ENCODE measurements at places on chromosomes 7 and 10. TPM values are rescaled to one million over a fixed set of nuclear protein-coding genes. Genes with fewer than 3 reads are reported as not detected.
A peak's percentile ranks its signal among the peaks of the same experiment; 100 is the strongest.

LRRN3 gene
- 43.7 TPM for total RNA-seq

PAX2 gene
- total RNA-seq = not detected

LAMB4 gene
- not detected for total RNA-seq

CPN1 gene
- not detected for total RNA-seq

TAS2R41 gene
- not detected for total RNA-seq

SLC13A1 gene
- total RNA-seq = not detected

CYP26C1 gene
- 0.06 TPM for total RNA-seq

LAMTOR4 gene
- total RNA-seq = 193 TPM

DLG5 gene
- 45.7 TPM for total RNA-seq

RAMP3 gene
- total RNA-seq = not detected

LRRD1 gene
- 0.51 TPM for total RNA-seq

DNA sequence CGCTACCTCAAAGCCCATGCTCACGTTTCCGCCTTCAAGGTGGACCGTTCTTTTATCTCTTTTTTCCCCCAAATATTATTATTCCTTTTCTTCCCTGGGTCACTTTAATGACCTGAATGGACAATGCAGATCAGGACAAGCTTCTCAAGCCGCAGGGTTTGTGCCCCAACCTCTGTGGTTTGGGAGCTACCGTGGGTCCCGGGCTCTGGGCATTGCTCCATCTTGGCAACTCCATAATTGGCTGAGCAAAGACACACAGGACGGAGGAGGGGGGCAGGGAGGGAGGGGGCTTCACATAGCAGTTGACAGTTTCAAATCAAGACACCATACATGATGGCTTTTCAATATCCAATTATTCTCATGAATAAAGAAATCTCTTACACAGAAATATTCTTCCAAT, 308.1 kb upstream of the FZD8 start:
- no peaks in the 10 kb centered on the region for H3K36me3 ChIP-seq
- H3K4me3 ChIP-seq = no peak overlapping the region
- no peak for DNase-seq
- H3K27ac ChIP-seq = no peak overlapping the region
- H3K4me1 ChIP-seq = peaks cover 4% of the 10 kb centered on the region
- H3K27me3 ChIP-seq = no peaks in the 10 kb centered on the region

DNA sequence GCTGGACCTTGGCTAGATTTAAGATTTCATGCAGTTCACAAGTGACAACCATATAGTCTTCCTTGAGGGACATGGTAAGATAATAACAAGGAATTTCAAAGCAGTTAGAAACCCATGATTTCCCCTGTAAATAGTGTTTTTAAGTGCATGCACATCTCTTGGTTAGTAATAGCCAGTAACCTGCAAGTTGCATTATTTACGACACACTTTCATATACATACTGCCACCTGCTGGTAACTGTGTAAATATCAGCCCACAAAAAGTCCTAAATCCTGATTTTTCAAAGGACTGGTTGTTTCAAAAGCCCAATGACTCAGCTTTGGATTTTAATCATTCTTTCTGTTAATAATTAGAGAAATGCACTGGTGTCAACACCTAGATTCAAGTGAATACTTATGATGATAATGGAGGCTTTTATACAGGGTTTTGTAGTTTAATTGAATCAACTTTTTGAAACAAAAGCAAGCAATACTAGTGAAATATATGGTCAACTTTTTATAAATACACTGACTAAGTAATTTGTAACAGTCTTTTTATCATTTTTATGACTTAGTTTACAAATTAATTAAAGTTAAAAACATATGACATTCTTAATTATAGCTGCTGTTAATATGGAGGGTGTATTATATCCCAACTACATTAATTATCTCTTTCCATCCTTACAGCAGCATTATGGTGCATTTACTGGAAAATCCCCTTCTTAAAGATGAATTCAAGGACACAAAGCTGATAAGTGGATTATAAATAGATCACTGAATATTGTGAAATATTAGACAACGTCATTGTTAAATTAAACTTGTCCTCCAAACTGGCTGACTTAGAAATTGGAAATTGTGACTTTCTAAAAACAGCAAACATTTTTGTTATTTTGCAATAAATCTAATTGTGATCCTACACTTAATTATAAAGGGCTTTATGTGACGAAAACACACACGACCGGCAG, 367.7 kb upstream of the SEMA3D start:
- H3K27ac ChIP-seq = no peak overlapping the region
- DNase-seq = peak; percentile 70
- no peaks in the 10 kb centered on the region for H3K27me3 ChIP-seq
- no peaks in the 10 kb centered on the region for H3K36me3 ChIP-seq
- peaks cover 9% of the 10 kb centered on the region for H3K4me1 ChIP-seq
- no peak overlapping the region for H3K4me3 ChIP-seq

DNA sequence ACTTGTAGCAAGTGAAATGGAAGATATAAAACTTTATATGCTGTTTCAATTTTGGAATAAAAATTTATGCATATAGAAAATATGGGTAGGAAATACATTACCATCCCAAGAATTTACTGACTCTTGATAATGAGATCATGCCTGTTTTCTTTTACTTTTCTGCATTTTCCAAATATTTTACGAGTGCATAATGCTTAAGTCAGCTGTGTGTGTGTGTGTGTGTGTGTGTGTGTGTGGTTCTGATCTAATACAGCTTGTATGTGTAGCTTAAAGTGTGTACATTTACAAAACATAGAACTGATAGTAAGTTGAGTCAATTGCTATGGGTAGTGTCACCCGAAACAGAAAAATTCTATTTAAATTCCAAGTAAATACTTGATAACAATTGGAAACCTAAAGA, 315.9 kb upstream of the LRRN3 start:
- no peak overlapping the region for H3K4me3 ChIP-seq
- H3K27ac ChIP-seq = no peak overlapping the region
- H3K27me3 ChIP-seq = no peaks in the 10 kb centered on the region
- no peaks in the 10 kb centered on the region for H3K4me1 ChIP-seq
- H3K36me3 ChIP-seq = no peaks in the 10 kb centered on the region
- no peak for DNase-seq

GRCh38 chr7:42156291-42156865, 80.6 kb downstream of the GLI3 start:
- H3K4me3 ChIP-seq = no peak overlapping the region
- no peaks in the 10 kb centered on the region for H3K27me3 ChIP-seq
- peak; percentile 3 for DNase-seq
- no peaks in the 10 kb centered on the region for H3K36me3 ChIP-seq

DNA sequence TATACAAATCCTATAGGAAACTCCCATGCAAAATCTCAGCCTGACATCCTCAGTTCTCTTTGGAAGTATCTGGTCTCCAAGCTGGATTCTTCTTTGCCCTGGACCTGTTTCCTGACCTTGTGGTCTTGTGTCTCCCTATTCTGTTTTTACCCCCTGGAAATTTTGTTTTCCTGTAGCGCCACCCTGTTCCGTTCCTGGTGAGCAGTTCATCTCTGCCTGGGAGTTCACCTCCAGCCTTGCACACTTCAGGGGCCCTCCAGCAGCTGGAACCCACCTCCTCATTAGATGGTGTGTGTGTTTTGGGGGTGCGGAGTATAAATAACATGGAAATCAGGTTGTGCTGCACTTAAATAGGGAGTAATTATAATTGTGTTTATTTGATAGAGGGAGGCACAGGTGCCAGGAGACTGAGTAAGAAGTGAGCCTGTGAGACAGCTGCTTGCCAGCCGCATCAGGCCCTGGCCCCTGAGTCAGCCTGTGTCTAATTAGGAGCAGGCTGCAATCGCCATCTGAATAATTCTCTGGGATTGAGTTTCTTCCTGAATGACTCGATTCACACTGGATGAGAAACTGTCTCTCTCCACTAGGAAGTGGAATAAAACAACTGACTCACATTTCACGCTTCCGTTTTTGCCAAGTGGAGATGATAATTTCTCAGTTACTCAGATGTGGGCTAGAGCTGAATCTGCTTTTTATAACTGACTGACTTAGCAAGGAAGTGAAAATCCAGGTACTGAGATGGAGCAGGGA, 69.4 kb upstream of the HECTD2 start:
- DNase-seq = no peak
- H3K27me3 ChIP-seq = peaks cover 7% of the 10 kb centered on the region
- H3K4me1 ChIP-seq = no peaks in the 10 kb centered on the region
- H3K27ac ChIP-seq = no peak overlapping the region
- no peaks in the 10 kb centered on the region for H3K36me3 ChIP-seq
- H3K4me3 ChIP-seq = no peak overlapping the region

DNA sequence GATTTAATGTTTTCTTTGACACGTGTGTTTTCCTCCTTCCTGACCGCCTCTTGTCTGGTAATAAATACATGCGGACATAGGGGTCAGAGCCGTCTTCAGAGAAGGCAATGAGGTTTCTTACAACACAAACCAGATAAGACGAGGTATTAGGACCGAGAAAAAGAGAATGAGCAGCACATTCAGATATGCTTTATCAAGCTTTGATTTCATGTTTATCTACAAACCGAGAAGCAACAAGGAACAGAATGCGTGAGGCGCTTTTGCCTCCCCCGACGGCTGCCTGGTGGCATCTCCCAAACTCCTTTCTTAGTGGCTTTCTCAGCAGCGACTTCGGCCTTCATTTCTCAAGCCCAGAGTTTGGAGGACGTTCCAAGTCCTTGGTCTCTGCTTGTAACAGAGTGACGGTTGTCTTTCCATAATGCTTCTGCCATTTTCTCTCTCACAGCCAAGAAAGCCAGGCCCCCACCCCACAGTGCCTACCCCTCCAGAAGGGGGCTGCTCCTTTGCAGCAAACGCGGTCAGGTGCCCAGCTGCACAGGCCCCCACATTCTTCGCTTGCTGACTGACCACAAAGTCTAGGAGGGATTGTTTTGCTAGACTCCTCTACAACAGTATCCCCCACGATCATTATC, 32.6 kb upstream of the NCAPG2 start:
- H3K27me3 ChIP-seq = no peaks in the 10 kb centered on the region
- DNase-seq = no peak
- H3K4me1 ChIP-seq = no peaks in the 10 kb centered on the region
- peaks cover 44% of the 10 kb centered on the region for H3K36me3 ChIP-seq
- no peak overlapping the region for H3K27ac ChIP-seq

- H3K36me3 ChIP-seq = no peaks in the 10 kb centered on the region
- H3K27ac ChIP-seq = peak overlapping the region; percentile 90
- H3K4me1 ChIP-seq = peaks cover 38% of the 10 kb centered on the region
- H3K4me3 ChIP-seq = peak overlapping the region; percentile 66
Measured at GRCh38 chr10:11017000-11017569, 587 bp upstream of the CELF2 start.

DNA sequence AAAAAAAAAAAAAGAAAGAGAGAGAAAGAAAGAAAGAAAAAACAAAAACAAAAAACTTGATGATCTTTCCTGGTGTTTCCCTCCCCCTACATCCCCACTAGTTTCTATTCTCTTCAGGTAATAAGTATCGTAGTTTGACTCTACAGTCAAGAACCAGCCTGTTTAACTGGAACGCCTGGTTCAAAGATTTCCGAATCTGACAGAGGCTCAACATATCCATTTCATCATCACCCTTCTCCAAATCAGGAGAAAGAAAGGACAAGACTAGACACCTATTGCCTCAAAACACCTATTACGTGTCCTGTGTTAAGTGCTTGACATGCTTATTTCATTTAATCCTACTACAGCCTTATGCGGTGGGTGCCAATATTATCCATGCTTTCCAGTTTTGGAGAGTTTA, 20.4 kb upstream of the BLOC1S2 start:
- H3K27ac ChIP-seq = no peak overlapping the region
- H3K36me3 ChIP-seq = no peaks in the 10 kb centered on the region
- no peaks in the 10 kb centered on the region for H3K4me1 ChIP-seq
- DNase-seq = no peak

GRCh38 chr10:123478116-123478515, 188.0 kb upstream of the GPR26 start:
- no peaks in the 10 kb centered on the region for H3K27me3 ChIP-seq
- H3K4me1 ChIP-seq = peaks cover 30% of the 10 kb centered on the region

- H3K36me3 ChIP-seq = no peaks in the 10 kb centered on the region
- H3K27me3 ChIP-seq = peaks cover under 1% of the 10 kb centered on the region
- no peak overlapping the region for H3K4me3 ChIP-seq
- no peak overlapping the region for H3K27ac ChIP-seq
Measured at GRCh38 chr10:88642209-88642608, 22.0 kb upstream of the LIPF start.

DNA sequence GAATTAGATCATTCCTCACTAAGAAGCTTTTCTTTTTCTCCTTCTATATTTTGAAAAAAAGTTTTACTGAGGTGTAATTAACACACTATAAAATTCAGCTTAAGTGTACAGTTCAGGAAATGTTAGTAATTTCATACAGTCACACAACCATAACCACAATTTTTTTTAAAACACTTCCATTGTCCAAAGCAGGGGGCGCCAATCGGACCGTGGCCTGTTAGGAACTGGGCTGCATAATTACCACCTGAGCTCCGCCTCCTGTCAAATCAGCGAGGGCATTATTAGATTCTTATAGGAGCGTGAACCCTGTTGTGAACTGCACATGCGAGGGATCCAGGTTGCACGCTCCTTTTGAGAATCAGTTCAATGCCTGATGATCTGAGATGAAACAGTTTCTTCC, 427.1 kb downstream of the TFEC start:
- no peak overlapping the region for H3K4me3 ChIP-seq
- no peak for DNase-seq
- H3K27me3 ChIP-seq = no peaks in the 10 kb centered on the region
- H3K4me1 ChIP-seq = no peaks in the 10 kb centered on the region
- H3K27ac ChIP-seq = no peak overlapping the region
- H3K36me3 ChIP-seq = no peaks in the 10 kb centered on the region

- H3K27me3 ChIP-seq = peaks cover 90% of the 10 kb centered on the region
- H3K27ac ChIP-seq = no peak overlapping the region
- peak; percentile 1 for DNase-seq
- H3K36me3 ChIP-seq = no peaks in the 10 kb centered on the region
Measured at GRCh38 chr10:26438534-26439341, 597 bp downstream of the APBB1IP start.

GRCh38 chr10:113965683-113966082, 78.0 kb upstream of the ADRB1 start:
- no peak overlapping the region for H3K27ac ChIP-seq
- no peak for DNase-seq
- H3K27me3 ChIP-seq = no peaks in the 10 kb centered on the region
- H3K36me3 ChIP-seq = no peaks in the 10 kb centered on the region
- H3K4me1 ChIP-seq = peaks cover 4% of the 10 kb centered on the region
- H3K4me3 ChIP-seq = no peak overlapping the region

- peaks cover 26% of the 10 kb centered on the region for H3K4me1 ChIP-seq
- no peaks in the 10 kb centered on the region for H3K36me3 ChIP-seq
- DNase-seq = no peak
Measured at GRCh38 chr10:44986670-44987069, 8.1 kb upstream of the DEPP1 start.

- no peak overlapping the region for H3K4me3 ChIP-seq
- no peaks in the 10 kb centered on the region for H3K27me3 ChIP-seq
- no peaks in the 10 kb centered on the region for H3K36me3 ChIP-seq
- no peak overlapping the region for H3K27ac ChIP-seq
- DNase-seq = no peak
Measured at GRCh38 chr10:96309628-96310320, 5.5 kb downstream of the DNTT start.

All from cardiac muscle cell (in vitro differentiated cells and primary cell).